ENCODE measurements at places on chromosomes 12 and 14.
A peak's percentile ranks its signal among the peaks of the same experiment; 100 is the strongest.

DNA sequence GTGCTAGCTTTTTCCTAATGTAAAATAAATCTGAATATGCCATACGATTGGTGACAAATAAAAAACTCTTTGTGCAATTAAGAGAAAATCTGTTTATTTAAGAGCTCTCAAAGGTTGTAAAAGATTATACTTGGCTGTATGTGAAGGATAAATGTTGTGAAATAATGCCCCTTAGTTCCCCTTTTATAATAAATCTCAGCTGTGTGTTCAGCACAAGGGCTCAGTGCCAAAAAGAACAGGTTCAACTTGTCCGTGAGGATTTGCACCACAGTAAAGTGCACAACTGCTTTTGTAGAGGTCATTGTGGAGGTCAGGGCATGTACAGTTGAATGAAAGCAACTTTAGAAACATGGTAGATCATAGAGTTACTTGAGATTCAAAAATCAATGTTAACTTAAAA is 118.6 kb downstream of the TRMT5 start:
- H3K27ac ChIP-seq, result no peak overlapping the region
- H3K27me3 ChIP-seq, result no peaks in the 10 kb centered on the region
- no peak for DNase-seq
- H3K4me1 ChIP-seq, result no peaks in the 10 kb centered on the region
- peaks cover 3% of the 10 kb centered on the region for H3K36me3 ChIP-seq

DNA sequence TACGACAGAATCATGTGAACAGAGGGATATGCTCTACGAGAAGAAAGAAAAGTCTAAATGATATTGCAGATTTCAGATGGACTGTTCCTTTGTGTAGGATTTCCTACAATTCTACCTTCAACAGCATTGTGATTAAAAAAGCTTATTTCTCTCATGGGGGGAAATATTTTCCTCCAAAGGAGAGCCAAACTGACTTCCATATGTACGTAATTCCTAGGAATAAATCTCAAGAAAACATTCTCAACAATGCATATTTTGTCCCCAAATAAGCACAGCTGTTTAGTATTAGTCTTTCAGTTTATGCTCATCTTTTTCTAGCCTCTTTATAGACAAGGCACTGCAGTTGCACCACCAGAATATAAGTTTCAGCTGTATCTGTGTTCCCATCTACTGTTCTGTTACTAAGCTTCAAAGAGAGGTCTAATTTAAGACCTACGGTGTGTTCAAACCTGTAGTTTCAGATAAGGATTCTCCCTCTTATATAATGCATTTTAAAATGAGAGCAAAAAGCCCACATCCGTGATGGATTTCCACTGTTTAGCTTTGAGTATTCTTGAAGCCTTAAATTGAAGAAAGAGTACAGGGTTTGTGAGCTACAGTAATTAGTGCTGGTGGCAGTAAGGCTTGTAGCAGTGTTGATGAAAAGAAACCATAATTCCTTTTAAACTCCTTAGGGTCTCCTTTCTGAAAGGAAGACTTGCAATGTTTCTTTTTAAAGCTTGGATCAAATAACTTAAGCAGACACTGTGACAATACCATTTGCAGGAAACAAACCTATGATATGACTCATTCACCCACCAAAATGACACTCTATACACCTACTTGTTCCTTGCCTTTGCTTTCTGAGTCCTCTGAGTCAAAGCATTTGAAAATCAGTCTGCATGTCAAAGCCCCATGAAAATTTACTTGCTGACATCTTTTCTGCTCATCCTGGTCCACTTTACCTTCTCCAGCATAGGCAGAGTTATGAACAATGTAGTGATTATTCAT is 754.1 kb downstream of the NOVA1 start:
- H3K36me3 ChIP-seq, result no peaks in the 10 kb centered on the region
- H3K4me3 ChIP-seq, result no peak overlapping the region
- H3K27ac ChIP-seq, result no peak overlapping the region
- no peaks in the 10 kb centered on the region for H3K4me1 ChIP-seq
- DNase-seq, result no peak

DNA sequence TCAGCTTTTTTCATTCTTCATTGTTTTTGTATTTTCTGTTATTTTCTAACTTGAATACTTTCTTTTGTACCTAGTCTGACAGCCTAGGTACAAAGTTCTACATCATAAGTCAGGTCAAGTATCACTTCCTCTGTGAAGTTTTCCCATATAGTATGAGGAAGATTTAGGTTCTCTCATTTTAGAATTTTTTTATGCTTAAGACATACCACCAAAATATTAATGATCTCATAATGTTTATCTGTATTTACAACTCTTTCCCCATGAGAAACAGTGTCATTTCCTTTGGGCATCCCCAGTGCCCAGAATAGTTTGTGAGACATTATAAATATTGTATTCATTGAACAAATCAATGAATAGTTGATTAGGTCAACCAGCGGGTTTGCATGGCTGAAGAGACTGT is 3.1 kb upstream of the ATF7IP start:
- H3K27ac ChIP-seq, result no peak overlapping the region
- no peak for DNase-seq
- H3K4me1 ChIP-seq, result peaks cover 13% of the 10 kb centered on the region
- peaks cover 18% of the 10 kb centered on the region for H3K36me3 ChIP-seq

- no peak overlapping the region for H3K27ac ChIP-seq
- peaks cover 87% of the 10 kb centered on the region for H3K4me1 ChIP-seq
- H3K27me3 ChIP-seq, result no peaks in the 10 kb centered on the region
- H3K36me3 ChIP-seq, result peaks cover 34% of the 10 kb centered on the region
- H3K4me3 ChIP-seq, result no peak overlapping the region
- DNase-seq, result no peak
These were observed 26.6 kb downstream of the PXN start for GRCh38 chr12:120238839-120239445.

DNA sequence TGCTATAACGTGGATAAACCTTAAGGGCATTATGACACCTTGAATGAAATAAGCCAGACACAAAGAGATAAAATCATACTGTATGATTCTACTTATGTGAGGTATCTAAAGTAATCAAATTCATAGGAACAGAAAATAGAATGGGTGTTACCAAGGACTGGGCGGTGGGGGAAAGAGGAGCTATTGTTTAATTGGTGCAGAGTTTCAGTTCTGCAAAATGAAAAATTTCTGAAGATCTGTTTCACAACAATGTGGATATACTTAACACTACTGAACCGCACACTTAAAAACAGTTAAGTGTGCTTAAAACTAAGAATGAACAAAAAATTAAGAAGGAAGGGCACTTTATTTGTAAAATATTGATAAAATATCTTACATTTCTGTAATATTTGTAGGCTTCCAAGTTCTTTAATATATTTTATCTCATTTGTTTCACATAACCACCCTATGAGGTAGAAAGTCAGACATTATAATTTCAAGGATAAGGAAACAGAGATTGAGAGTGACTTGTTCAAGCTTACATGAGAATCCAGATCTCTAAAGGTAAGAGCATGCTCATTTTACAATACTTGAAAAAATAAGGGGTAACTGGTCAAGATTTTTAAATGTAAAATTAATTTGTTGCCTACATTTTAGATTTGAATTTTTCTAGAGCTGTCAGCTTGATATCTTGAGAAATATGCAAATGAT is 14.9 kb downstream of the LTA4H start:
- no peak overlapping the region for H3K4me3 ChIP-seq
- no peak overlapping the region for H3K27ac ChIP-seq
- no peaks in the 10 kb centered on the region for H3K27me3 ChIP-seq
- H3K4me1 ChIP-seq, result peaks cover 4% of the 10 kb centered on the region
- H3K36me3 ChIP-seq, result peaks cover 36% of the 10 kb centered on the region

GRCh38 chr12:26128168-26128567 is 3.3 kb upstream of the BHLHE41 start:
- no peak overlapping the region for H3K4me3 ChIP-seq
- H3K27me3 ChIP-seq, result peaks cover 91% of the 10 kb centered on the region
- no peak for DNase-seq
- H3K4me1 ChIP-seq, result peaks cover 34% of the 10 kb centered on the region
- no peak overlapping the region for H3K27ac ChIP-seq
- H3K36me3 ChIP-seq, result peaks cover 1% of the 10 kb centered on the region

- H3K27me3 ChIP-seq, result no peaks in the 10 kb centered on the region
- peaks cover 8% of the 10 kb centered on the region for H3K4me1 ChIP-seq
- no peak overlapping the region for H3K27ac ChIP-seq
These were observed 60.5 kb downstream of the ERGIC2 start for GRCh38 chr12:29320295-29321085.

DNA sequence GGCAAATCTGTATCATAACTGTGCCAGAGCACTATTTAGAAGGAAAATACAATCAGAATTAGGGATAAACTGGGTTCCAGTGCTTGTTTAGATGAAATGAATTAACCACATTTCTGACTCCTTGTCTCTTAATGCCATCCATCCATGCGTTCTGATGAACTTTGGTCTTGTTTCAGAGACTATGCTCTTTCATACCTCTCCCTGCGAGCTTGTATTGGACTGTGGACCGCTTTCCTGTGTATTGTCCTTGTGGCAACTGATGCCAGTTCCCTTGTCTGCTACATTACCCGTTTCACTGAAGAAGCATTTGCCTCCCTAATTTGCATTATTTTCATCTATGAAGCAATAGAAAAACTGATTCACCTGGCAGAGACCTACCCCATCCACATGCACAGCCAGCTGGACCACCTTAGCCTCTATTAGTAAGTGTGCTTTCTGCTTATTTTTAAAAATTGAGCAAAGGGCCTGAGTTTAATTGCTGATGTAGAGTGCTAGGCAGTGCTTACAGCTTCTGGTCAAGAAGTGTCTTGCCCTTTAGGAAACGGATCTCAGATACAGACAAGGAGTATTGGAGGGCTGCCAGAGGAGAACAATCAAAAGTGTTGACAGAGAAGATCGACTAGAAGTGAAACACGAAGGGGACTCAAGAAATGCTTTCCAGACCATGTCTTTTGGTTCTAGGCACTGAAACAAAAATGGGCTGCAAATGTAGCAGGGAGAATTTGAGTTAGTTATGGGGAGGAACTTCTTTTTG is 46.7 kb downstream of the SLC4A8 start:
- no peaks in the 10 kb centered on the region for H3K4me1 ChIP-seq
- H3K4me3 ChIP-seq, result no peak overlapping the region
- no peak for DNase-seq
- H3K36me3 ChIP-seq, result peaks cover 37% of the 10 kb centered on the region

DNA sequence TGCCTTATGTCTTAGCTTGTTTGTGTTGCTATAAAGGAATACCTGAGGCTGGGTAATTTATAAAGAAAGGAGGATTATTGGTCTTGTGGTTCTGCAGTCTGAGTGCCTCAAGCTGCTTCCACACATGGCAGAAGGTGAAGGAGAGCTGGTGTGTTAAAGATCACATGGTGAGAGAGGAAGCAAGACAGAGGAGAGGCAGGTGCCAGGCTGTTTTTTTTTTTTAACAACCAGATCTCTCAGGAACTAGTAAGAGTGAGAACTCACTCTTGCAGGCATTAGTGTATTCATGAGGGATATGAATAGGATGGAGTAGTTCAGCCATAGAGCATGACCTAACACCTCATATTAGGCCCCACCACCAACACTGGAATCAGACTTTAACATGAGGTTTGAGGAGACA is 123.4 kb downstream of the CMAS start:
- no peak for DNase-seq
- H3K4me3 ChIP-seq, result no peak overlapping the region
- peaks cover 14% of the 10 kb centered on the region for H3K4me1 ChIP-seq

DNA sequence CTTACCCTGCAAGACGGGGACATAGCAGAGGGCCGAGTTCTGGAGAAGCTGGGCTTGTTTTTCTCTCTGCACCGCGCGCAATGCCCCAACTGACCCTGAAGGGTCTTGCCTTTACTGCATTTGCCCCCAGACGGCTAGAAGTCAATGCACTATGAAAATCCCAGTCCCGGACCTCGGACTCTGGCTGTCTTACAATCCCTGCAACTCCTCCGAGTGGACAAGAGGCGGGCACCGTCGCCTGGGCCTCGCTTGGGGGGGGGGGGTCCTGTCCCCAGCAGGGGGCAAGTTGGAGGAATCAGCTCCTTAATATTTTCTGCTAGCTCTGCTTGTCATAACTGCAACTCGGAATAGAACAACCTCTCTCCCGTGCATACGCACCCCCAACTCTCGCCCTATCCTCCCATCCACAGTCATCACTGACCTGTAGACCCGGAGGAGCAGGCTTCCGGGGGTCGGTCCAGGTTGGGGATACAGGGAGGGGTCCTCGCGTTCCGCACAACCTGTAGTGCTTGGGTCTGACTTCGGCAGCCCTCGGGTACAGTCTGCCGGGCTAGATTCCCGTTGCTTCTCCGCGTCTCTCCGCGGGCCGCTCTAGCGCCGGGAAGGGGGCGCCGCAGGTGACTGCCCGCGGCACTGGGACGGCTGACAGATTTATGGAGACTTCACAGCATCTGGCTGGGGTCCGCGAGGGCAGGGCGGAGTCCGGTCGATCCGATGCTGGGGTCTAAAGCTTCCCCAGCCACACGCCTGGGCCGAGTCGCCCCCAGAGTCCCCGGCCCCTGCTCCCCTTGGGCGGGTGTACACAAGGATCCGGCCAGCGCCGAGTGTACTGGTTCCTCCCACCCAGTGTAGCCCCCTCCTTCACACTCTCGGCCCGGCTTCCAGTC is 3.3 kb upstream of the PAX9 start:
- no peak overlapping the region for H3K4me3 ChIP-seq
- DNase-seq, result no peak
- peaks cover 20% of the 10 kb centered on the region for H3K4me1 ChIP-seq
- H3K27ac ChIP-seq, result peak overlapping the region; percentile 11
- peaks cover 8% of the 10 kb centered on the region for H3K36me3 ChIP-seq

GRCh38 chr12:58161773-58162172 is 220.4 kb downstream of the ATP23 start:
- DNase-seq, result no peak
- H3K4me1 ChIP-seq, result no peaks in the 10 kb centered on the region
- H3K36me3 ChIP-seq, result no peaks in the 10 kb centered on the region
- H3K27ac ChIP-seq, result no peak overlapping the region
- H3K4me3 ChIP-seq, result no peak overlapping the region
- peaks cover 16% of the 10 kb centered on the region for H3K27me3 ChIP-seq

DNA sequence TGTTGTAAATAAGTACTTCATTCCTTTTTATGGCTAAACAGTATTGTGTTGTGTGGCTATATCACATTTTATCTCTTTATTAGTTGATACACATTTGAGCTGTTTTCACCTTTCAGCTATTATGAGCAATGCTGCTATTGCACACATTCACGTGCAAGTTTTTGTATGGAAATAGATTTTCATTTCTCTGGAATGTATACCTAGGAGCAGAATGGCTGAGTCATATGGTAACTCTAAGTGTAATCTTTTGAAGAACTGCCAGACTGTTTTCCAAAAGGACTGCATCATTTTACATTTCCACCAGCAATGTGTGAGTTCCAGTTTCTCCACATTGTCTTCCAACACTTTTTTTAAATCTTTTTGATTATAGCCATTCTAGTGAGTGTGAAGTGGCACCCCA is 134.0 kb downstream of the SRGAP1 start:
- no peak overlapping the region for H3K27ac ChIP-seq
- H3K4me3 ChIP-seq, result no peak overlapping the region
- H3K4me1 ChIP-seq, result no peaks in the 10 kb centered on the region
- no peaks in the 10 kb centered on the region for H3K36me3 ChIP-seq
- no peak for DNase-seq
- H3K27me3 ChIP-seq, result peaks cover 4% of the 10 kb centered on the region

DNA sequence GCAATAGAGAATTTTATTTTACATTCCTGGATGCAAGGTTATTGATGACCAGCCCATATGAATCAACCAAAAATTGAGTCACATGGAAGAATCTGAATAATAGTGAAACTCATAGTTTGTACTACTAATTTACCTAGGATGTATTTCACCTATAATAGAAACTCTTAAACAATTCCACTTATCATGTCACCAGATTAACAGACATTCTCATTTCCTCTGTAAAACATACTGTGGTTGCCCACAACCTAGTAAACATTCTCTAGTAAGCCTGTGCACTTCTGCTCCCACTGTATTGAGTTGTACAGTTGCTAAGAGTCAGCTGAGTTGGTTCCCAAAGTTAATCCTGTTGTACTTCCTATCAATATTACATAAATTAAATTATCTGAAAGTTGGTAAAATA is 196.6 kb upstream of the TMTC1 start:
- no peak for DNase-seq
- no peak overlapping the region for H3K27ac ChIP-seq
- H3K4me3 ChIP-seq, result no peak overlapping the region
- no peaks in the 10 kb centered on the region for H3K4me1 ChIP-seq
- H3K36me3 ChIP-seq, result no peaks in the 10 kb centered on the region
- H3K27me3 ChIP-seq, result no peaks in the 10 kb centered on the region

Data from activated naive CD4-positive, alpha-beta T cell treated with anti-CD3 and anti-CD28 coated beads, Interleukin-2, amount 10 ng/mL, durations not matched to agents 7 days and 5 days (primary cell).